ENCODE measurements at places on chromosomes 1 and 21.

DNA sequence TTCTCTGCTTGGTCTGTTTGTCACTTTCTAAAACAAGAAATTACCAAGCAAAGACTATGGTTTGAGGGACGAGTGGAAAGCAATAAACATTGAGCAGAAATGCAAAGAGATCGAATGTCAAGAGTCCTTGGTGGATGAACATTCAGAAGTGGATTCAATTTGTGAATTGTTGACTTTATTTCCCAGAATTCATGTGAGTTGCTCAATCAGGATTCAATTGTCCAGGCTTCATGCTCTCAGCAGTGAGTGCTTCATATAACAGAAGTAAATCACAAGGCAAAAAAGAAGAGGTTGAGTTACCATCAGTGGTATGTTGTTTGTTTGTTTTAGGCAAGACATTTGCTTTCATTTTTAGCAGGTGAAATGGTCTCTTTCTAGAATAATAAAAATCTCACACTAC, 31.9 kb downstream of the NGF start:
- DNase-seq, result no peak

- DNase-seq, result no peak
Measured at GRCh38 chr1:5385096-5385799, 607.0 kb downstream of the NPHP4 start.

DNA sequence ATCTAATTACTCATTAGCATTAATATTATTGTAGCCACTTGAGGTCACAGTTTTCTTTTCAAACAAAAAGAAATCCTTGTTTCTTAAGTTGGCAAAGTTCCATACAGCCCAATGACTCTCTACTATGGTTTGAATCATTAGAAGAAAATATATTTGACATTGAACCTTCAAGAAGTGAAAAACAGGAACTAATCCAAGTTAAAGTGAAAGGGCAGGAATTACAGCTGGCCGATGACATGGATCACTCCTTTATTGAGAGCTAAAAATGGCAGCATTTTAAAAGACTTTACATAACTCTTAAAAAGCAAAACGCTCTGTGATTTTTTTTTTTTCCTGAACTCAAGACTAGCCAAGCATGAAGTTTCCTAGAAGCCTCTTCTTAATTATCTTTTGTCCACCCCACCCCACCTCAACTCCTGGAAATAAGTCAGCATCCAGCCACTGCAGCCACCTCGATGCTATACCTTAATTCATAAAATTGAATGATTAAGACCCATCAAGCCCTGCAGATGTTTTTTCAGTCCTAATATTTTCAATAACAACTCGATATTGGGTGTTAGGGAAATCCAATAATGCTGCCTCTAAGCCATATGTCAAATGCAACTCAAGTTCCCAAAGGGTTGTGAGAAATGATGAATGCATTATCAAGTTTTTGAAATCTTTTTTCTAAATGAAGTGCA, 323.1 kb downstream of the HHIPL2 start:
- no peak for DNase-seq

DNA sequence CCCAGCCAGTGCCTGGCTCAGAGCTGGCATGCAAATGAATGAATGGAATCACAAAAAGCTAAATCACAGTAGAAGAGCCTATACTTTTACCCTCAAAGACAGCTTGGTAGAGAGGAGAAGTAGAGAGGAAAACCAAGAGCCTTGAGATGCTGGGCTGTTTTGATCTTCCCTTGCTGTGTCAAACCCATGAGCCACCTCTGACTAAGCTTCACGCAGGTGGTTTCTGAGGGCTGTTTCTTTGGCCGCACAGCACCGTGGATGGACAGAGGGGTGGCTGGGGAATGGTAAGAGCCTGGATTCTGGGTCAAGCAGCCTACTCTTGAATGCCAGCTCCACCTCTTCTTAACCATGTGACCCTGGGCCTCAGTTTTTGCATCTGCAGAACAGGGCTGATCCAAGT, 18.6 kb downstream of the ABCG1 start:
- DNase-seq, result no peak

GRCh38 chr1:67683766-67684525, 1.1 kb upstream of the GADD45A start:
- no peak for DNase-seq

- no peak for DNase-seq
Measured at GRCh38 chr1:79604490-79605198, 598.1 kb upstream of the ADGRL4 start.

DNA sequence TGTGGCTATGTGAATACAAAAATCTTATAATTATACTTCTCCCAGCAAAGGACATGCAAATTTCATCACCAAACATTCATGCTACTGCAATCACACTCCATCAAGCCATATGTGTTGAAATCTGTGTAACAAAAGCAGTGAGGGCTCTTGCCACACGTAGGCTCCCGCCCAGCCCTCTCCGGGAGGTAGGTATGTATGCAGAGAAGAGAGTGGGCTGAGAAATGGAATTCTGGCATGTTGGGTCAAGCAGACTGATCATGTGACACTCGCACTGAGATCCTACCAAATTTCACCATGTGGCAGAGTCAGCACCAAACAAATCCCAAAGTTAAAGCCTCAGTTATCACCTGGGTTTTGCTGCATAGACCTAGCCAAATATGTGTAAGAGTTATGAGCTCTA, 49.7 kb downstream of the APP start:
- DNase-seq, result no peak

DNA sequence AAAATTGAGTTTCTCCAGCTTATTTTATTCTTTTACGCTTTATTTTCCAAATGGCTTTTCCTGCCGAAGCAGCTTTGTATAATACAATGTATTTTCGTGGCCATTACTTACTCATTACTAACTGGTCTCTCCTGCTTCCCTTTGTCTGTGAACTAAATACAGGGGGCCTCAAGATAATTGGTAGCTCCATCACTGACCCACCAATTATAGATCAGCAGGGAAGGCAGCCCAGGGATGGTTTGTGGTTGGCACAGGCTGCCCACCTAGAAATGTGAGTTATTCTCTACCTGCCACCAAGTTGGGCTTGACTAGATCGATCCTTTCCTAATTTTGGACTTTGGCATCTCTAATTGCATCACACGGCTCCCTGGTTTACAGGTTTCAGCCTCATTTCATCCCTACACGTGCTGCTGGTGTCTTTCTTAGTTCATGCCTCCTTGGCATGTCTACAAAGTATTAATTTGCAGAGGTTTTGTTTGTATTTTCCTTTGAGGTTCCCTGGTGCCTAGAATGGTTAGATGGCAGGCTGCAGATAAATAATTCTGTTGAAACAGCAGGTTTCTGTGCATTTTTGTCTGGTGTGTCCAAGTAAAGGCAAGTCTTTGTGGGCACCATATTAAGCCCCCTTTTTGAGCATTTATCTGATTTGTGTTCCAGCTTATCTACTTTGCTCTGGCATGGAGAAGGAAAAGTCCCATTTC, 35.2 kb downstream of the PEX14 start:
- no peak for DNase-seq

- DNase-seq, result no peak
Measured at GRCh38 chr1:236030534-236030933, 34.4 kb downstream of the NID1 start.

DNA sequence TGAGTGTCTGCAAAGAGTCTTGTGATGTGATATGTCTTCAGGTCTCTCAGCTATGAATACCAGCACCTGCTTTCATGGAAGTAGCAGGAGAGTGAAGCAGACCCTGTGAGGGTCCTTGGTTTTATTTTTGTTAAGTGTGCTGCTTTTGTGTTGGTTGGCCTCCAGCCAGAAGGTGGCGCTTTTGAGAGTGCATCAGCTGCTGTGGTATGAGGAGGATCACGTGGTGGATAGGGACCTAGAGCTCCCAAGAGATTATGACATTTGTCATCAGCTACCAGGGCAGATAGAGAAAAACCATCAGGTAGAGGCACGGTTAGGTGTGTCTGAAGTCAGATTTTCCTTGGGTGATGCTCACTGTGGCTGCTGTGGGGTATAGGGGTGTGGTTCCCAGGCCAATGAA, 1232.1 kb downstream of the MRPL39 start:
- DNase-seq, result no peak

DNA sequence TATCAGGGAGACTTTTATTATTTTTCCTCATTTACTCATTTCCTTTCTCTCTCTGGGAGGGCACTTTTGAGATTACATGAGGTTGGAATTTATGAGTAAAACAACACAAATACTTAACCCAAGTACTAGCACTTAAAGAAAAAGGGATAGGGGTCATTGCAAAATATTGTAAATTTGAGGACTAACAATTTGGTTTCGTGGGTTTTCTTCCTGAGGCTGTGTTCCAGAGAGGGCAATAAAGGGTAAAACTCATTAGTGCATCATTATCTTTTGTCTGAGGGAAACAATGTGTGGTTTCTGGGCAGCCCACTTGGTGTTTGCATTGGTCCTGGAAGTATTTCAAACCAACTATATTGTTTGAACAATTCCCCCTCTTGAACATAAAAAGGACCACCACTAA, 96.5 kb downstream of the GREM2 start:
- peak; percentile 92 for DNase-seq

GRCh38 chr1:1337793-1338147, 6.7 kb downstream of the TAS1R3 start:
- DNase-seq, result no peak

DNA sequence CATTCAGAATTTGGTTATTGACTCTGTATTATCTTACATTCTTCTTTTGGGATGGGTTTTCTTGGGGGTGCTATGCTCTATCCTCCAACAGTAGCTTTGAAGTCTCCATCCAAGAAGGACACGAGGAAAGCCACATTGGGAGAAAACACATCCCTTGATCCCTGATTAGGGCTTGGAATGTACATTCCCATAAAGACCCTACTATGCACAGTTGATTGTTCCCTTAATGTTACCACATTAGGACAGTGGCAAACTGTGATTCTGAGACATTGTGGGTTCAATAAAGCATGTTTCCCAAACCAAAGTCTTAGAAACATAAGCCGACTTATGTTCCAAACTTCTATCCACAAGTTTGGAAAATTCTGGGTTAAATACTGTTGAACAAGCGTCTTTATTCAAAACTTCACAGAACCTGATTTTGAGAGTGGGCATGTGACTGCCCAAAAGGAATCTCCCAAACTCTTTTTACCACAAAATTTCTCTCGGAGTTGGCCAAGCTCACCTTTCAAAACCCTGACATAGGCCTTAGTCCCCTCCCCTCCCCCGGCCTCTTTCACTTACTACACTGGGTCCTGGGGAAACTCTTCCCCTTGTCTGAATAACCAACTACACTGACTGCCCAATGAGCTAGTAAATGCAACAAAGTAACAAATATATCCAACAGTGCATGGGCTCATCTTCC, 177.0 kb upstream of the KAZN start:
- no peak for DNase-seq

DNA sequence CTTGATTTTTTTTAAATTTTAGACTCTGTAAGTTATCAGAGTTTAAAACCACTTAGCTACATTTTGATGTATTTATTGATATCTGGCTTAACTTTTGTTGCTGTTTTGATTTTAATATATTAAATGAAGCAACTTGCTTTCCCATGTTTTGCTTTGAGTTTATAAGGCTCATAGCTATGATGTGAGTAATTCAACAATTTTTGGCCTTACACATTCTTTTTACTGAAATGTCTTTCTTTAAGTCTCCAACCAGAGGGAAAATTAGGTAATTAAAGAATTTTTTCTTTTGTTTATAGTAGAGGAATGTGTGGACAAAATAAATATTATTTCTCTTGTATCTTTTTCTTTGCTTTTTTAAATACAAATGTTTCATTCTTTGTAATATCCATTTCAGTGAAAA, 258.3 kb upstream of the ADAMTS5 start:
- peak; percentile 33 for DNase-seq

DNA sequence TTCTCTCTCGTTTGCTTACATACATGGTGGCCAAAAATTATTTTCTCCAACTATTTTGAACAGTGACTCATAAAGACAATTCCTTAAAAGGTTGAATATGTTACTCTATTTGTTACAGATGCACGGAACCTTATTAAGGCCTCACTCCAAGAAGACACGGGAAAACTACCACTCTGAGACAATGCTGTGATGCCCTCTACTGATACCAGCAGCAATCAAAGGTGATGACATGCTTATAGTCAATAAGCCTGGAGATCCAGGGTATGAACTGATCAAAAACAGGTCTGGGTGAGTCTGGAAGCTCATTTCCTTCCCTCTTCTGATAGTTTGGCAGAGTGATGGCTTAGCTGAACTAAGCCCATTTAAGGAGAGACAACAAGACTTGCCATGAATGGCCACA, 563.0 kb downstream of the LRRIQ3 start:
- no peak for DNase-seq

DNA sequence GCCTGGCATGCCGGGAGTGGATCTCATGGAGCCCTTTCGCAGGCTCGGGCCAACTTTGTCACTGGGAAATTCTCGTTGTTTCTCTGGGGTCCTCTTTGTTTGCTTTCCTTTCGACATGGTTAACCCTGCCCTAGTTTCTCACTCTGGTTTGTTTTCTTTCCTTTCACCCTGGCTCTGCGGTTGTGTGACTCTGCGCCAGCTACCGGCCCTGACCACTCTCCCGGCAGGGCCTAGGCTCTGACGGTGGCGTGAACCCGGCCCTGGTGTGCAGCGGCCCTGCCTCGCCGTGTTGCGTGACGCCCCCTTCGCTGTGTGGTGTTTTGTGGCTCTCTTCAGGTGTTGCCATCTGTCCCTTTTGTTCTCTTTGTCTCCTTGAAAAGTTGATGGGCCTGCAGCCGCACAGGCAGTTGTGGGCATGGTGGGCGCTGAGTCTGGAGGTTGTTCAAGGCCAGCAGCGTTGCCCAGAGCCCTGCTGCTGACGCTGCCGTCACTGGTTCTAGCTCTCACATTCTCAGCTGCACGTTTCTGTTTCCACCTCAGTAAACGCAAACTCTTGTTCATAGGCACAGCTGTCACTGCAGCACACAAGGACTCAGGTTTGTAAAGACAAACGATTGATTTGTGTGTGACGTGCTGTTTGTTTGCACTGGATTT, 64.6 kb upstream of the DIP2A start:
- no peak for DNase-seq

- peak; percentile 50 for DNase-seq
Measured at GRCh38 chr21:45869121-45870007, 112.2 kb upstream of the COL6A1 start.

DNA sequence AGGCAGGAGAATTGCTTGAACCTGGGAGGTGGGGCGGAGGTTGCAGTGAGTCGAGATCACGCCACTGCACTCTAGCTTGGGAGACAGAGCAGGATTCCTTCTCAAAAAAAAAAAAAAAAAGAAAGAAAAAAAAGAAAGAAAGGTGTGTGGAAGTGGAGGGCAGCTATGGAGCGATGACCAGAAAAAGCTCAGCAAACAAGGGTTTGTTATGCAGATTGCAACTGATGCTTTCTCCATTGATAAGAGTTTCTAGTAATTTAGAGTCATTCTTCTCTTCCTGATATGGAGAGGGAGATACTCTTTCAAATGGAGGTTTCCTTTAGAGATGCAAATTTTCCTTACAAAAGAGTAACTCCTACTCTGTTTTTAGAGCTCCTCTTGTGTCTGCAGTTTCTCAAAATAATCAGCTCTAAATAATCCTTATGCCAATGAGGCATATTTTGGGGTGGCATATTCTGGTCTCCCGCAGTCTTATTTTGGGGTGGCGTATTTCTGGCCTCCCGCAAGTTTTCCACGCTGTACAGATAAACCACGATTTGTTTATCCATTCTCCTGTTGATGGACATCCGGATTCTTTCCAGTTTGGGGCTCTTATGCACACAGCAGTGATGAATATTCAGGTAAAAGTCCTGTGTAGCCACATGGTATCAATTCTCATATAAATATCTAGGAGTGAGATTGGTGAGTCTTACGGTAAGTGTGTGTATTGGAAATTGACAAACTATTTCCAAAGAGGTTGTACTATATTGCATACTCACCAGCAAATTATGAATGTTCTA, 30.7 kb upstream of the RCC2 start:
- no peak for DNase-seq

- no peak for DNase-seq
Measured at GRCh38 chr1:12404918-12405317, 175.1 kb downstream of the VPS13D start.

GRCh38 chr1:211478376-211478775, 13.6 kb downstream of the RD3 start:
- no peak for DNase-seq
